CD4-positive, alpha-beta T cell treated with Interferon gamma for 1 hour (primary cell): ENCODE measurements at places on chromosomes 1 and 21.
A peak's percentile ranks its signal among the peaks of the same experiment; 100 is the strongest.

GRCh38 chr1:70411360-70411844 lies 334 bp downstream of the CTH start:
- no peak for DNase-seq

GRCh38 chr1:84721152-84721551 lies 30.9 kb upstream of the SSX2IP start:
- DNase-seq, result no peak

DNA sequence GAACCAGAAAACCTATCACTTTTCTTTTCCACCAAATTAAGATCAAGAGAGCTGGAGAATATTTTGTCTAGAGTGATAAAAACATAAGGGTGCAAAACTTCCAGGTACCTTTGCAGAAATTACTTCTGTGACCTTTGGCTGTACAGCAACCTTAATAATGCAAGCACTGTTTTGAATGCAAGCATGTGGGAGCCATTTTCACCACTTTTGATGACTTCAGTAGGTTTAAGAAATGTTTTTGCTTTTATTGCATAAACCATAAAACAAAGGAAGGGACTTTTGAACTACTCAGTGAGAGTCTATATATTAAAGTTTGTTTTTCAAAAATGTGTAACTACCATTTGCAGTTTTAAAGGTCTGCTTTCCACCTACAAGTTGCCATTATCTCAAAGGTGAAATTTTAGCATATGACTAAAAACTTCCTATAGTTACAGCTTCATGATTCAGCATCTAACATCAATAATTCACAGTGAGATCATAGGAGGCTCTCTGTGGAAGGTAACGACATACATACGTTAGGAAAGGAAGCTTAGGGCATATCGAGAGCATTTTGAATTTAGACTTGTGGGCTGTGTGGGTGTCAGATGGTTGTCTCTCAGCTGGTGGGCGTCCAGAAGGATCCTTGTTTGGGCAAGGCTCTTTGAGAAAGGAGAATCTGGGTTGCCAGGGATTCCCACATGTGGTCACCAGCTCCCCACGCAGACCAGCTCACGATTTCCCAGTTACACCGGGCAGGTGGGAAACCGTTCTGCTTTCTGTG lies 1.1 kb upstream of the GADD45A start:
- no peak for DNase-seq

- no peak for DNase-seq
Measured at GRCh38 chr1:154895798-154896197, 25.7 kb upstream of the KCNN3 start.

DNA sequence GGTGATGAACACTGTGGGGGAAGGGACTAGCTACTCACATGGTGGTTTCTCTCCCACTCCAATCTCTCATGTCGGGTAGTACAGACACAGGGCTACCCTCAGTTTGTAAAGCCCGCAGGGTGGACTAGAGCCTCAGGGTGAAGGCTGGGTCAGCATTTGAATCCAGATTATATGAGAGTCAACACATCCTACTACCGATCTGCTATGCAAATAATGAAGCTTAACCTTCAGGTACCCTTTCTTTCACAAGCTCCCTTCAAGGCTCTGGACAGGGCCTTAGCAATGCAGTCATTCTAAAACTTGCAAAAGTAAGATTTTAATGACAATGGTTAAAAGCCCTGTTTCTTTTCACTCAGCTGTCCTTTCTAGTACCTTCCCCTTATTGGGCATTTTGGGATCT lies 5.5 kb upstream of the ZBED6 start:
- DNase-seq, result no peak

- DNase-seq, result peak; percentile 11
Measured at GRCh38 chr1:158329733-158330132, 1.6 kb downstream of the CD1B start.

- peak; percentile 54 for DNase-seq
Measured at GRCh38 chr1:93681101-93681988, at the start of gene BCAR3. BCAR3 (minus strand) TSS chr1:93681837; CDS start chr1:93674930, 6,907 bp downstream.

GRCh38 chr21:14964621-14965020 lies 100.2 kb downstream of the NRIP1 start:
- no peak for DNase-seq

DNA sequence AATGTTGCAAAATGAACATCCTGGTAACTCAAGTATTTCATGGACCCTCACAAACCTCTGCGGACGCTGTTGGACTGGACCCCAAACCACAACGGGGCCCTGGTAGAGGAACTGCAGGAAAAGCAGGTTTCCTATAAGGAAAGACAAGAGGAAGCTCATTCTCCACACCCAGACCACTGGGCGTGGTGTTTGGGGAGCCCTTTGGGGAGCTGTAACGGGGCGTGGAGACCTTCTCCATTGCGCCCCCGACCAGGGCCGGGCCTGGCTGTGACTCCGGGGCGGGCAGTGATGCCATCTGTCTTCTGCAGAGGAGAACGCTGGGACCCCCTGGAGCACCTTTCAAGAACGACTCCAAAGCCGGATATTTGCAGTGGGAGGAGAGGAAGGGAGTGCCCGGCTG lies 30.0 kb upstream of the AGPAT3 start:
- DNase-seq, result no peak

DNA sequence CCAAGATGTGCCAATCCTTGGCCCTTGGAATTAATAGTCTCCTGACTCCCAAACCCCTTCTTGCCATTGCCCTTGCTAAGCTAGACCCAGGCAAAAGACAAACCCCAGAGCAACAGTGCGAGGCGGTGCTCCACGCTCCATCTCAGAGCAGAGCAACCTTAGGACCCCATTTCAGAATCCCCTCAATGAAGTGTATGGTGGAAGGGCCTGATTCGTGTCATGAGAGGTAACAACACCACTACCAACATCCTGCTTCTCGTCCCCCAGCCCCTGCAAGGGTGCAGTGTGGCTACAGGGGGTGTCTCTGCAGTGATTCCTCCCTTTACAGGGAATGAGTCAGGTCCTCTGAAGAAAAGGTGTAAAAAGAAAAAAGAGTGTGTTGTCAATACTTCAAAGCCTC lies 103.9 kb upstream of the IRF2BP2 start:
- DNase-seq, result no peak

DNA sequence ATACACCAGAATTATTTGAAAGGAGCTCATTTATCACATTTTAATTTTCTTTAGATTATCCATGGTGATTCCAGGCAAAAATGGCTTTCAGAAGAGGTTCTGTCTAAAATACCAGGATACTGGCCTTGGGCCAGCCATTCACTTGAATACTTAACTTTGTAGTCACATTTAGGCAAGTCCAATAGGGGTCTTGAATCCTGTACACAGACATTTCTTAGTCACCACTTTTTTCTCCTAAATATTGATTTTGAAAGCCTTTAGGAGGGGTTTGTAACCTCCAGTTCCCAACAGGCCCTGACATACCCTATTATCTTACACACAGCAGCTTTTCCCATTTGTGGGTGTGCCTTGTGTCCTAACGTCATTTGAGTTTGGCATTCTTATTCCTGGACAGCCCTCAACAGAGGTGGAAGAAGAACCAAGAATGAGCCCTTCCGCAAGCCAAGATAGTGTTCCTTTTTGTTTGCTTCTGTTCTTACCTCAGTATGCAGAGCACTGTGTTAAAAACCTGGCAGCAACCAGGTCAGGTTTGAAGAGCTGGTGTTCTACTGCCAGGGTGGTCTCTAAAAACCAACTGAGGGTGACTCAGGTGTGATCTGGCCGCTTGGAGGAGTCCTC lies 19.5 kb downstream of the MAP3K7CL start:
- no peak for DNase-seq

DNA sequence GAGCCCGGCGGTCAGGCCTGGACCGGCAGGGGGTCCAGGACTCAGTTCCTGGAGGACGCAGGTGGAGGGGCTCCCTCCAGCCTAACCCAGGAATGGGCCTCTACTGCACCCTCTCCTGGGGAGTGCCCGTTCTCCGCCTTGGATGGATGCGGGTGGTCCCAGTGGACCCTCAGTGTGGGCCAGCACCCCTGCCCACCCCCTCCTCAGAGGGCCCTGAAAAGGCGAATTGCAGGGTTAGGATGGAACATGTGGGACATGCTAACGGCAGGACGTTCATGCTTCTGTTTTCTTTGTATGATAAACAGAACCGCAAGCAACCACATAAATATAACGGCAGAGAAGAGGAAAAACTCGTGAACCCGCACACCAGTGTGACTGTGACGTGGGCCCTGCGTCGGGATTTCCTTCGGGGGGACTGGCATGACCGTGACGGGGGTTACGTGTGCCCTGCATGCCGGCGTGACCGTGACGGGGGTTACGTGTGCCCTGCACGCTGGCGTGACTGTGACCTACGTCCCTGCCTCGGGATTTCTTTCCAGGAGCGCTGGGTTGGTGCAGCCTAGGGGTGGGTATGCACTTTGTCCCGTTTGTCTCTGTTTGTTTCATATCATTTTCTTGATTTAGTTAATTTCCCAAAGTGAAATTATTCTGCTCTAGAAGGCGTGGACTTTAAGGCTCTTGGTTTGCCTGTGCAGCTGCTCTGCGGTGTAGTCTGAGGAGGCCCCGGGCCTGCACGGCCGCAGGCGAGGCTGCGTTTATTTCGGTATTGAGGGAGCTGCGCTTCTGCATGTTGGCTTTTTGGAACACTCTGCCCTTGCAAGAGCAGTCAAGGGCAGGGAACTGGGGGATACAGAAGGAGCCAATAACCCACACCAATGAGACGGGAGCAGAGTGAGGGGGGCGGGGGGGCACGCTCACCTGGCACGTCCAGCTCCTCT lies 3.1 kb downstream of the FTCD start:
- DNase-seq, result no peak

- DNase-seq, result no peak
Measured at GRCh38 chr1:52056937-52057231, 789 bp downstream of the BTF3L4 start.

GRCh38 chr1:82367456-82367855 lies 566.7 kb downstream of the ADGRL2 start:
- DNase-seq, result no peak

DNA sequence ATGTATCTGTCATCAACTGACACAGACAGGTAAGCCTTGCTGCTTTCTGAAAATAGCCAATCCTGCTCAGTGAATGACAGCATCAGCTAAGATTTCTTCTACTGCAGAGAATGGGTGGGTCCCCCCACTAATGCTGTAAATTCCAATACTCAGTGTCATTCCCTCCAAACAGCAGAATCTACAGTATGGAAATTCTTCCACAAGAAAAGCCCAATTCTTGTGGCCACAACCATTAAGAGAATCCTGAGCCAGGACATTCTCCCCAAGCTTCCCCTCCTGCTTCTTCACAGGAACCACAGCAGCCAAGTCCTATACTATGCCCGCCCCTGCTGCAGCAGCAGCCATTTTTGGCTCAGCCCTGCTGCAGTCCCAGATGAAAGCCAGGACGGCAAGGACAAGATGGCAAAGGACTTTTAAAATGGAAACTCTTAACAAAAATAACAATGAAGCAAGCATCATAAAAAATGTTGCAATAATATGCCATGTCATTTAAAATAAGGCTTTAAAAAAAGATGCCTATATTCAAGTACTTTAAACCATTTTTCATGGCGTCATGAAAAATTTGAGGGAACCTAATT lies 26.8 kb downstream of the EIF4G3 start:
- DNase-seq, result no peak

- no peak for DNase-seq
Measured at GRCh38 chr1:12539705-12540579, 78.1 kb downstream of the DHRS3 start.

DNA sequence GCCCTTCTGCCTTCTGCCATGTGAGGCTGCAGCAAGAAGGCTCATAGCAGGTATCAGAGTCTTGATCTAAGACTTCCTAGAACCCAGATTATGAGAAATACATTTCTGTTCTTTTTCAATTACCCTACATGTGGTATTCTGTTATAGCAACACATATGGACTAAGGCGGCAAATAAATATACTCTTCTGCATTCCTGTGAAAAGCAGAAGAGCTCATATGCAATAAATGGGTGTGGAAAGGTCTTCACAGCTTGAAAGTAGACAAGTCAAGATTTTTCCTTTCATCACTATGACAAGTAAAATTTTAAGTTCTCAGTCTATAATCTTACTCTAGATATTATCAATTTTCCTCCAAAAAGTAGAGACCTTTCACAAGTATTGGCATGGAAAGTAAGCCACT lies 36.6 kb downstream of the TNFSF18 start:
- DNase-seq, result no peak

GRCh38 chr1:231041719-231042261 lies 1.7 kb upstream of the FAM89A start:
- DNase-seq, result no peak

DNA sequence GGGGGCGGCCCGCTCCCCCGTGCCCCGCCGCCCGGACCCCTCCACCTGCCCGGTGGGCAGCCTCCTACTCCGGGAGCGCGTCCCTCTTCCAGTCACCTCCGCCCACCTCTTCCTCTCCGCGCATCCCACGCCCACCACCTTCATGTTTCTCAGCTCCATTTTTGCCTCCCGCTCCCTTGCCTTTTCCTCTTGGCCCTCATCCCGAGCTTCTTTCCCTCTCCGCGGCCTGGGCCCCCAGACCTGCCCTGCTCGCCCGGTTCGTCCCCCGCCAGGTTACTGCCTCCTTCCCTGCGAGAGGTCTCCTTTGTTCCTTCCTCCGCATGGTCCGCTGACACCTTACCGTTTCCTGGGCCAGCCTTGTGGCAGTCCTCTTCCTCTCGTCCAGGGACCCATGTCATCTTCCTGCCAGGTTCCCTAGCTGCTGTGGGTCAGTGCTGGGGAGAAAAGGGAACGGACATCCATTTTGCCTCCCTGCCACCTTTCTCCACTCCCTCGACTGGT lies 563 bp downstream of the QSOX1 start:
- no peak for DNase-seq

DNA sequence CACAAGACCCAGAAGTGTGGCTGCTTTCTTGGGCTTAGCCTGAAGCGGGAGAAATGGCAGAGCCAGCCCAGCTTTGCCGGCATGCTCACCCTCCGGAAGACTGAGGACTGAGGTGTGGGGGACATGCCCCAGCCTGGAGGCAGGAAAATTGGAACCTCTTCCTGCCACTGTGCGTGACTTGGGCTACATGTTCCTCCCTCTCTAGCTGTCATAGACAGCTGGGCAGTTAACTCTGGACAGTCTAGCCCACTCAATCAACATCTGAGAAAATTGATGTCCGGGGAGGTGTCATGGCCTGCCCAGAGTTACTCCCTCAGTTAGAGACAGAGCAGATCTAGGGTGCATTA lies 59.7 kb downstream of the UBE2T start:
- DNase-seq, result no peak

DNA sequence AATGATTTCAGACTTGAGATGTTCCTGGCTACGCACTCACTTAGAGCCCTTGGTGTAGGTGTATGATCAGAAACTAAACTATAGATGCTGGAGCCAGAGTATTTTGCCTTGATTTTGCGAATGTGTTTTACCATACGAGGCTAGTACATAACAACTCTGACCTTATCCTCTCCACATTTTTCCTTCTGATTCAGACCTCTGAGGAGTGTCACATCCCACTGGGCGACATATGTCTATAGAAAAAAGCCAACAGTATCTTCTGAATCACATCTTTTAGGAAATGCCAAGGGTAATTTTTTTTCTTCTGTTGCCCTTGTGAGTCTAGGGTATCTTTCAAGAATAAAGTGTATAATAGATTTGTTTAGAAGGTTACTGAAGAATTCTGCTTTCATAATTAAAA lies 49.6 kb downstream of the AK4 start:
- no peak for DNase-seq

- DNase-seq, result no peak
Measured at GRCh38 chr1:192529031-192529755, 46.4 kb upstream of the RGS1 start.
